ENCODE measurements at places on chromosomes 5 and 9. TPM values are rescaled to one million over a fixed set of nuclear protein-coding genes. Genes with fewer than 3 reads are reported as not detected.
A peak's percentile ranks its signal among the peaks of the same experiment; 100 is the strongest.

GRCh38 chr5:80986382-80986781 is 26.2 kb downstream of the RASGRF2 start:
- H3K36me3 ChIP-seq, result no peaks in the 10 kb centered on the region
- H3K4me3 ChIP-seq, result no peak overlapping the region
- H3K27me3 ChIP-seq, result no peaks in the 10 kb centered on the region
- peaks cover 7% of the 10 kb centered on the region for H3K4me1 ChIP-seq
- no peak overlapping the region for H3K27ac ChIP-seq

DNA sequence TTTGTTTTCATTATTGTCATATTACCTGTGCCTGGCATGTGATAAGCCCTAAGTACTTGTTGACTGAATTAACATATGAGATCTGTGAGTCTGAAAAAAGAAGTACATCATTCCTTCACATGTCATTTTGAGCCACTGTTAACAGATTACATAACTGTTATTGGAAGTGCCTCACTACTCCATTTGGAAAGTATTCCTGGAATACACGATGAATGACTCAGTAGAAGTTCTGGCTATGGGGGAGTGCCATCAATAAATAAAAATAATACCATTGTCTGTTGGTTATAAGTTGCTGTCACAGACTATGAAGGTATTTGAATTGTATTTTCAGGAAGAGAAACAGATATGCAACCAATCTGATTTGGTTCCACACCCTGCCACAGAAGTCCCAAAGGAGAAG is 12.9 kb downstream of the NIPSNAP3B start:
- H3K4me1 ChIP-seq, result no peaks in the 10 kb centered on the region
- no peak overlapping the region for H3K4me3 ChIP-seq
- H3K27me3 ChIP-seq, result no peaks in the 10 kb centered on the region

DNA sequence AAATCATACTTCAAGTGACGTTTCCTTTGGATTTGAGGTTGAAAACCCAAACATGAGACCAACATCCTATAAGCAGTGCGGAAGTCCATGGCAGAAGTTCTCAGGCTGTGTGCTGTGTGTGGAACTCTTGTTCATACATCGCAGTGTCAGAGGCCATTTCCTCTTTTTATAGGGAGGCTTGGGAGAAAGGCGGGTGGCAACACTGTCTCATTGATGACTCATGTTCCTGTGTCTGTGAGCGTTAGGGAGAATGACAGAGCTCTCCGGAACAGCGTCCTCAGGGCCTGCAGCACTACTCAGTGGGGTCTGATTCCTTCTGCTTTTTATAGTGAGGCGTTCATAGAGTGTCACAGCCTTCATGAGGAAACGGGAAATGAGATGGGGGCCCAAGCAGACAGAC is 98.8 kb upstream of the BASP1 start:
- peak overlapping the region; percentile 47 for H3K27ac ChIP-seq
- DNase-seq, result peak; percentile 99

Gene ROR2
- total RNA-seq, result 2.2 TPM
